Caudate nucleus (tissue), 63 donors: ENCODE measurements at places on chromosomes 3 and 15.

- no peak for DNase-seq
Measured at GRCh38 chr3:37510755-37511154, 336.4 kb upstream of the LRRFIP2 start.

DNA sequence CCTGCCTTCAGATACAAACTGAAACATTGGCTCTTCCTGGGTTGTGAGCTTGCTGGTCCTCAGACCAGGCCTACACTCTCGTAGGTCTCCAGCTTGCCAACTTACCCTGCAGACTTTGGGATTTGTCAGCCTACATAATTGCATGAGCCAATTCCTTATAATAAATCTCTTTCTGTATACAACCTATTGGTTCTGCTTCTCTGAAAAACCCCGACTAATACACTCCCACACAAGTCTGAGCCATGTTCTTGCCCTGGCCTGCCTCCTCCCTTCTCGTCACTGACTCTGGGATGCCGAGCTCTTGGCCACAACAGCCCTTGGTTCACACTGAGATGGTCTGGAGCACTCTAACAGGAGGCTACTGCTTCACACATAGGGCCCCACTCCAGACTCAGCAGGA, 9.5 kb downstream of the CYP19A1 start:
- no peak for DNase-seq

DNA sequence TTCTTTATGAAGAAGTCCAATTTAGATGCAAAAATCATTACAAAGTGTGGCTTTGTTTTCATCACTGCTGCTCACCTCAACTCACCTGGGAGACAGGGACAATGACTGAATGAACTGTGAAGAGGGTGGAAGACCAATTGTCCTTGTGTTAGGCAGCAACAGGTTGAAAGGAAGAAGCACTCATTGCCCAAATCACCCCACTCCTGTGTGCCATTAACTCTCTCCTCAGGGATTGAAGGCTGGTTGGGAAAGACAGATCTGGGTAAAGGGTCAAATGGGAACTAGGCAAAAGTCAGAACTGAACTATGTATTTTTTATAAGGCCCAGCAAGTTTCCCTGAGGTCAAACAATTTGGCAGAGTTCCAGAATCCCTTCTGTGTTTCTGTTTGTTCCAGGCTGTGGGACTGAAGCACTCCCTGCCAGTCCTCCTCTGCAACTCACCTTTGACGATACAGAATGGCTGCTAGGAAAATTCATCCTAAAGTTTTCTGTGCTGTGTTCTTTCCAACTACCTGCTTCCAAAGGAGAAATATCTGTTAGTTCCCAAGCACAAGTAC, 68.6 kb upstream of the CCDC39 start:
- DNase-seq, result no peak

DNA sequence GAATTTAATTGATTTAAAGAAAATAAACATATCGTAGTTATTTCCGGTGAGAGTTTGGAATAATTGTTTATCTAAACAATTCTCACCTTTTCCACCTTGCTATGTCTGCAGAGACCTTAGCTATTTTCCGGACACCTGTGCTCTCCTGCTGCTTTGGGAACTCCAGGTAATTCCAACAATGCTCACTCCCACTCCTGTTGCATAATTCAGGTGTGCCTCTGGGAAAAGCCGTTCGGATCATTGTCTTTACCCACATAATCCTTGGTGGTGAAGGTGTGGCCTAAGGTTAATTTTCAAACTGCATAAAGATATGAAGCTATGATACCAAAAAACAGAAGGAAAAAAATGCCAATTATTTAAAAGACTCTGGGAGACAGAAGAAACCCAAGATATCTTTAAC, 59.4 kb downstream of the LDHAL6B start:
- no peak for DNase-seq

DNA sequence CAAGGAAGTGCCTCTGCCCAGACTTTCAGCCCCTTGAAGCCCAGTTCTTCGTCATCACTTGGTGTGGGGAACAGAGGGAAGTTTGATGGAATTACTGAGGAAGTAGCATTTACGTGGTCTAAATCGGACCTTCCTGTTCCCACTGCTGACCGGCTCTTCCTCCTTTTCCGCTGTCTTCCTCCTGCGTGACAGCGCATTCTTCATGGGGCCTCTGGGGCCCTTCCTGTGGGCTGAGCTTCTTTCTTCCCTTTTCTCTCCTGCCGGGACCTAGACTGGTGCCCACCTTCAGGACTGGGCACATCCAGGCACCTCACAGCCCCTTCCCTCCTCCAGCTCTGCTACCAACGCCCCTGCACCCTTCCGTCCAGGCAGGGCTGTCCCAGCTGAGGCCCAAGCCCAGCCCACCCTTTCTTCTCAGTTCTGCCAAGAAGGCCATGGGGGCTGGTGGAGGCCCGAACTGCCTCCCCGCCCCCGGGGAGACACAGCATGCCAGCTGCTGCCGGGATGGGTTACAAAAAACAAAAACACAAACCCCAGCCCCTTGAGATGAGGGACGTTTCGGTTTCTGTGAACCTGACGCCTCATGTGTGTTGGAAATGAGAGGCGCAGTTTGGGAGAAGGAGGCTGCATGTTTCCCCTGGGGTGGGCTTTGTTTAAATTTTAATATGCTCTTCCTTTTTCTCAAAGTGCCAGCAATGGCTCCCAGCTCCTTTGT, 19.1 kb downstream of the ZNF710 start:
- DNase-seq, result no peak

DNA sequence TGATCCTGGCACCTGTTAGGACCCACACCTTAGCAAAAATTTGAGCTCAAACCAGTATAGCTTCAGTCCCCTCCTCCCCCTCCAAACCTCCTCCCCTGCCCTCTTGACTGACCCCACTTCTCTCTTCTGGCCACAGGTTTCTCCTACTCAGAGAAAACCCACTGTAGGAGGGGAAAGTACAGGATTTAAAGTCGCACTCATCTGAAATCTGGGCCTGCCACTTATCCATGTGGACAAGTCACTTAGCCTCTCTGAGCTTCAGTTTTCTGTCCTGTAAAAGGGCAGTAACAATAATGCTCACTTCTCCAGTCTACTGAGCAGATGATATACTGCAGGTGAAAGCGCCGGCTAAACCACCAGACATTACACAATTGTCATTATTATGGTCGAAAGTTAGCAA, 142.7 kb downstream of the MEGF11 start:
- no peak for DNase-seq

GRCh38 chr15:79901958-79902357, 5.1 kb upstream of the MTHFS start:
- DNase-seq, result no peak

GRCh38 chr15:74432271-74432967, 1.3 kb downstream of the SEMA7A start:
- DNase-seq, result no peak
